ENCODE measurements at places on chromosomes 13 and 19.

DNA sequence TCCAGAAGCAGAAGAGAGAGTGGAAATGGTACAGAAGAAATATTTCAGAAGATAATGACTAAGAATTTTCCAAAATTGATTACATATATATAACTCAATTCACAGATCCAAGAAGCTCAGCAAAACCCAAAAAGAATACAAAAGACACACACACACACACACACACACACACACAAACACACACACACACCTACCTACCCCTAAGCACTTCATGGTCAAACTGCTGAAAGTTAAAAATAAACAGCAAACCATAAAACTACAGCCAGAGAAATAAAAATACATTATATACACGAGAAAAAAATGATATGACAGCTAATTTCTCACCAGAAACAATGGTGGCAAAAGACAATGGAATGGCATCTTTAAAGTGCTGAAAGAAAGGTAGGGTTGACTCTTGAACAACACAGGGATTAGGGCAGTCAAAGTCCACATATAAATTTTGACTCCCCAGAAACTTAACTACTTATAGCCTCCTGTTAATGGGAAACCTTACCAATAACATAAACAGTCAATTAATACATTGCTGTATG, 49.2 kb downstream of the DIAPH3 start:
- no peak for DNase-seq

GRCh38 chr19:10283301-10284064, 3.3 kb upstream of the ICAM4 start:
- no peak for DNase-seq

- DNase-seq, result no peak
Observed at GRCh38 chr13:95360464-95361097, 59.3 kb upstream of the ABCC4 start.

GRCh38 chr13:39335721-39336120, 267.3 kb downstream of the LHFPL6 start:
- DNase-seq, result no peak

GRCh38 chr13:71672512-71672911, 194.5 kb downstream of the DACH1 start:
- DNase-seq, result no peak

DNA sequence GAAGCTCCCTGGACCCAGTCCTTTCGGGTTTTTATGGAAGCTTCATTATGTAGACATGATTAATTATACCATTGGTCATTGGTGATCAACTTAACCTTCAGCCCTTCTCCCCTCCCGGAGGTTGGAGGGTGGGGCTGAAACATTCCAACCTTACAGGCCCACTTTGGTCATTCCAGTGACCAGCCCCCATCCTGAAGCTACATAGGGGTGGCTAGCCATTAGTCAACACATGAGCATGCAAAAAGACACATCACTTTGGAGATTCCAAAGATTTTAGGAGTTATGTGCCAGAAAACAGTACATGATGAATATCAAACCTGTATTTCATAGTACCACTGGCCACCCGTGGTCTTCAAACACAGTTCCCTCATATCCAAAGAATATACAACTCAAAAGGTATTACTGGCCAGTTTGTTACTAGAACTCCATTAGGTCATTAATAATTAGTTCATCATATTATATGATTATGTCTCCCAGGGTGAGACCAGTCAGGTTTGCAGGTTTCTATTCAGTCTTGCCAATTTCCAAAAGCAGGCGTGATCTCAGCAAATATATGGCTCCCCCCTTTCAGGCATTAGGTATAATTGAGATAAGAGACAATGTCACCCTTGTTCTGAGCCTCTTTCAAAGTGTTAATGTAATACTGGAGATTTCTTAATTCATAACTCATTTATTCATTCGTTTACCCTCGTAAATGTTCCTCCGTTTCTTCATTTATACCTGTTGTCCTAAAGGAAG, 11.1 kb downstream of the PPP5C start:
- no peak for DNase-seq

DNA sequence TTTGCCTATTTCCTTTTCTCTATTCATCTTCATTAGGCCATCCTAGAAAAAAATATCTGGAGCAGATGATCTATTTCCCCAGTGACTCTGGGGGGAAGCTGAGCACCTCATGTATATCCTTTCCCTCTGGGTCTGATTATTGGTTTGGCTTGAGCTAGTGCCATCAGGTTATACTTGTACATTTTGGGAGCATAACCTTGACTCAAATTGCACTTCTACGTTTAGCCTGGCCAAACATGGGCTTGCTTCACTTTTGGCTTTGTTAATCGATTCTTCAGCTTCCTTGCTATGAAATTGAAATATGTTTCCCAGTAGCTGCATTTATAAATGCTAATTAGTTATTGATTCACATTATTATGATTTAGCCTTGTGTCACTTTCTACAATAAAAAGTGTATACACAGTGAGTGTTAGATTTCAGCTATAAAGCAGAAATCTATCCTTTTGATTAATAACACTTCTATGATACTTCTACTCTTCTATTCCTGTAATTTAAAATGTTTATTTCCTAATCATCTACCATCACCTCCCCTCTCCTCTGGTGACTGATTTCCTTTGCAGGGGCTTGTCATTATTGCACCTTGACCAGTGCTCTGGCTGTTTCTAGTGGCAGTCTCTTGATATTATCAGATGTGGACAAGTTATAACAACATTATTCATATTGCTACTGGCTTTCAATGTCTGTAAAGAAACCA, 37.3 kb downstream of the TNFSF11 start:
- no peak for DNase-seq

GRCh38 chr19:52962394-52963246, at the start of gene ZNF816:
Gene ZNF816 (minus strand): TSS chr19:52962881. CDS start chr19:52956089, 6,792 bp downstream.
- no peak for DNase-seq

- DNase-seq, result no peak
Observed at GRCh38 chr13:62014299-62014698, 598.6 kb upstream of the PCDH20 start.

- no peak for DNase-seq
Observed at GRCh38 chr13:39910833-39911232, 255.4 kb downstream of the COG6 start.

DNA sequence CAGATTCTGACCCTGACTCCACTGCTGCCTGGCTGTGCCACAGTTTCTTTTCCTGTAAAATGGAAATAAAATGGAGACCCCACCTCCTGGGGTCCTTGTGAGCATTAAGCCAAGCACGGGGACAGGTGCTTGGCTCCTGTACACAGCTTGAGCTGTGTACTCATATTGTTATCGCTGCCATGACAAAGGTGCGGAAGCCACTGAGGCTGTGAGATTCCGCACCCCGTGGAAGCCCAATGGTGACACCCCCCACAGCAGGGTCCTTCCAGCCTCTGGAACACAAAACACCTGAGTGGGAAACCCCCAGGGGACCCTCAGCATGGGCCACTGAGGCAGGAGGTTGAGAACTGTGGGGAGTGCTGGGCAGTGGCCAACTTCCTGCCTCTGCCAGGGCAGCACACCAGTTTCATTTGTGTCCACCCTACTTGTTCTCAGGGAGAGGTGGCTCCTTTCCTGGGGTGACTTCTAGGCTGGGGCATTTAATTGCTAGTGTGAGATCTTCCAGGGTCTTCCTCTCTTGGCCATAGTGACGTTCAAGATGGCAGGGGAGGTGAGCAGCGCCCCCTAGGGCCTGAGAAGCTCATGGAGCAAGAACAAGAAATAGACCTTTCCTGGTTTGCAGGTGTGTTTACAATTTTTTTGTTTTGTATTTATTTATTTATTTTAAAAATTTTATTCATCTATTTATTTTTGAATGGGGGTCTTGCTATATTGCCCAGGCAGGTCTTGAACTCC, 5.4 kb upstream of the JSRP1 start:
- no peak for DNase-seq

- DNase-seq, result no peak
Observed at GRCh38 chr13:61136093-61136492, 279.6 kb downstream of the PCDH20 start.

DNA sequence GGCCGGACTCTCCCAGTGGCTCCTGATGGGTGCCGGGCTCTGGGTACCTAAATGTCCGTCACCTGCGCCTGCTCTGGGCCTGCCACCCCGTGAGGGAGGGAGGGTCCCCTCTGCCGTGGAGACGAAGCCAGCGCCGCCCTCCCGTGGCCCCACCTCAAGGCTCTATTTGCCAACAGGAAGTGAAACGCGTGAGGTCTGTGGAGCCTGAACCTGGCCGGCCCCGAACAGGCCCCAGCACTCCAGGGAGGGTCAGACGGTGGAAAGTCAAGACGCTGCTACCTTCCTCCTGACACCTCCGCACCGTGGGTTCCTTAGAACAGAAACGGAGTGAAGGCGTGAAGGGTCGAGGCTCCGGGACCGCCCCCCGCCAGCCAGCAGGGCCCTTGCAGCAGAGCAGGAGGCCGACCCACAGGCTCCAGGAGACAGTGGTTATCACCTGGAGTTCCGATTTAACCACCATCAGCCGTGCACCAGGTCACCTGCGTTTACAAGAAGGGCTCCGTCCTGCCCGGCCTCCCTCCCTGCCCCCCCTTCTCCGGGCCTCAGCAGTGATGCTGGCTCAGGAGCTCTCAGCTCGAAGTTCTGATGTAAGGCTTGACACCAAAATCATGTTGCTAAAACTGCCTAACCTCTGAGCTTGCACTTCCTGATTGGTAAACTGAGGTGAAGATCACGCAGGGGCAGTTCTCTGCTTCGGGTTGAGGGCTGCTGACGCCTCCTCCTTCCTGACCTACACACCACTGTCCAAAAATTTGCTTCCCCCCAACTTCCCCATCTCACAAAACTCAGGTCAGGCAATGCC, 50.9 kb upstream of the C13orf46 start:
- no peak for DNase-seq

DNA sequence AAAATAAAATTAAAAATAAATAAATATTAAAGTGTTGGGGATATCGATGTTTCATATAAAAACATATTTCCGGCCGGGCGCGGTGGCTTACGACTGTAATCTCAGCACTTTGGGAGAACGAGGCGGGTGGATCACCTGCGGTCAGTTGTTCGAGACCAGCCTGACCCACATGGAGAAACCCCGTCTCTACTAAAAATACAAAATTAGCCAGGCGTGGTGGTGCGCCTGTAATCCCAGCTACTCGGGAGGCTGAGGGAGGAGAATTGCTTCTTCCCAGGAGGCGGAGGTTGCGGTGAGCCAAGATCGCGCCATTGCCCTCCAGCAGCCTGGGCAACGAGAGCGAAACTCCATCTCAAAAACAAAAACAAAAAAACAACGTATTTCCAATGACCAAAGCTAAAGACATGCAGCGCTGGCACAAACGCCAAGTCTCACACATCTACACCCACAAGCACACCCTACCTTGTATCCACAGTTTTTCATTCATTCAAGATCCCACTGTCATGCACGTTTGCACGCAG, 907 bp downstream of the ZNF569 start:
- DNase-seq, result no peak

DNA sequence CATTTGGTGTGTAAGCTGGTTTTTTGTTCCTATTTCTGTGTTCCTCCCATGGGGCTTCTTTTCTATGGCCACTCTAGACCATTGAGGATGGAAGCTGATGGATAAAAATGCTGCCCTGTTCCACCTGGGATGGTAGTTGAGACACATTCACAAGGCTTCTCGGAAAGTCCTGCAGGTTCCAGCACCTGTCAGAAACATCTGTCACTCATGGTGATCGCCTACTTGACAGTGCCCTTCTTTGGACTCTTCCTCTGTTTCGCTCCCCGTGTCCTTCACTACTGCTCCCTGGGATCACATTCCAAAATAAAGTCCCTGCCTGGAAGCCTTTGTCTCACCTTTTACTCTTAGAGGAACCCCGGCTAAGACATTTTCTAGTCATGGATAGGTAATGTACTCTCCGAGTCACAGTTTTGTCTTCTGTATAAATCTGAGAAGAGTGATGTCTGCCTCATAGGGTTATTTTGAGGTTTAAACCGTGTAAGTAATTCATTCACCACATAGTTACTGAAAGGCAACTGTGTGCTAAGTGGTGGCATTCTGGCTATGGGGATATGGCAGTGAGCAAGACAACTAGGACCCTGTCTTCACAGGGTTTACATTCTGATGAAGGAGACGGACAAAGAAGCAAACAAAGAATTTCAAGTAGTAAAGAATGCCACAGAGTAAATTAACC, 21.0 kb downstream of the UBAC2 start:
- DNase-seq, result no peak

- DNase-seq, result no peak
Observed at GRCh38 chr19:41330481-41330880, 20.5 kb downstream of the CCDC97 start.

- no peak for DNase-seq
Observed at GRCh38 chr19:48487948-48488347, 18.8 kb downstream of the CYTH2 start.

DNA sequence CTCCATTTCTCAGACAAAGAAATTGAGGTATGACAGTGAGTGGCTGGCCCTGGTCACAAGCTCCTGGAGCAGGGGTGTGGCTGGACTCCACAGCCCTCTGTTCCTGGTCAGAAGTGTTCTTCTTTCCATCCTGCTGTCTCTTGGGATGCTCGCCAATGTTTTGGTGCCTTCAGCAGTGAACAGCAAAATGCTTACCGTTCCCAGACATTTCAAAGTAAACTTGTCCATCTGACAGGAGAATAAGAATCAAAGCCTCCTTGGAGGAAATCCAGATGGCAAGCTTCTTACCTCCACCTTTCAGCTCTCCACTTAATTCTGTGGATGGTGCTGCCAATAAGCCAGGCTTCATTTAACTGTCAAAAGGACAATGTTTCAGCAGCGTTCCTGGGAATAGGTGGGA, 954.1 kb downstream of the UQCRFS1 start:
- DNase-seq, result no peak

DNA sequence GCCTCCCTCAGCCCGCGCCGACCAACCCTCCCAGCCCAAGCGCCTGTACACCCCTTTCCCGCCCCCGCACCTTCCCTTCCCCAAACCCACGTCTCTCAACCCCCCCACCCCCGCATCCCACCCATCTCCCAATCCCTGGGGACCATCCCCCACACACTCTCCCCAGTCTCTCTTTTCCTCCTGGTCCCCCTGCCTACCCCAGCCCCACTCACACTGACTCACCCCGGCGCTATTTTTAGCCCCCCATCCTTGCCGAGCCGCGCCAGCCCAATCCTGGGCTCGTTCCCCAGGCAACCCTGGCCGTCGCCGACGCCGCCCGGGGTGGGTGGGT, 11.7 kb downstream of the CIC start:
- DNase-seq, result no peak

DNA sequence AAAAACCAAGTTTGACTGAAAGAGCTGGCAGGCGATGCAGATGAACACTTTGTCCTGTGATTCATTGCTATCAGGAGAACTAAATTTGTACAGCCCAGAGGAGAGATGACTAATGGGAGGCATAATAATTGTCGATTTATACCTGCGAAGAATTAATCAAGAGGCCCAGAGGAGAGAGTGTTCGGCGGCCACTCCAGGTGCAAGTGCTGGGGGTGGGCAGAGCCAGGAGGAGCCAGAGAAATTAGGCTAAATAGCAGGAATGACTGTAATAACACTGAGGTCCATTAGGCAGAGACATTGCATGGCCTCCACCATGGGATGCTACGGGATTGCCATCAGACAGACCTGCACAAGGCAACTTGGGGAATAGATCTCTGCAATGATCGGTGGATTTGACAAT, 107.7 kb upstream of the UQCRFS1 start:
- DNase-seq, result no peak

- DNase-seq, result no peak
Observed at GRCh38 chr19:5547881-5548280, 19.9 kb downstream of the TINCR start.

GRCh38 chr19:4713384-4713951, 10.2 kb downstream of the DPP9 start:
- DNase-seq, result no peak
